ENCODE measurements at places on chromosomes 2 and 18. TPM values are rescaled to one million over a fixed set of nuclear protein-coding genes. Genes with fewer than 3 reads are reported as not detected.

Gene VWC2L
- not detected for total RNA-seq

Gene CREG2
- total RNA-seq, result not detected

Gene COBLL1
- 15.2 TPM for total RNA-seq

Gene IL37
- not detected for total RNA-seq

Gene CTDSP1
- 101 TPM for total RNA-seq

All from Right ventricle myocardium inferior (tissue), 1 donor.